ENCODE measurements at places on chromosomes 1 and 21.

- no peak for DNase-seq
Observed at GRCh38 chr1:16172218-16172830, 16.5 kb upstream of the EPHA2 start.

GRCh38 chr1:56336982-56337381 is 242.4 kb downstream of the PLPP3 start:
- no peak for DNase-seq

GRCh38 chr1:64492424-64492823 is 22.5 kb downstream of the CACHD1 start:
- DNase-seq: no peak

GRCh38 chr1:94734963-94735901 is 84.9 kb upstream of the SLC44A3 start:
- no peak for DNase-seq

DNA sequence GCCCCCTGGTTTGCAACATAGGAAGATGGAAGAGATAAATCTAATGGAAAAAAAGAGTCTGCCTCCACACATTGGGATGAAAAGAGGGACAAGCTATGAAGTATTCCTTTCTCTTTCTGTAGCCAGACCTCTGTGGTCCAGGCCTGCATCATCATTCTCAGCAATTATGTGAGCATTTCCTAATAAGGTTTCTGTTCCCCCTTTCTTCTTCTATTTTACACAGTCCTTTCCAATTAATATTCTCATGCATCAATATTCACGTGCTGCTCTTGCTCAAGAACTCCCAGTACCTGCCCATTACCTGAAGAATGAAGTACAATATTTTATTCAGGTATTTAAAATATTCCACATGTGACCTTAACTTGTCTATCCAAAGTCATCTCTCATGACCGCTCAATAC is 8.2 kb upstream of the SLC30A1 start:
- DNase-seq: no peak

GRCh38 chr1:198228925-198229324 is 72.1 kb downstream of the NEK7 start:
- no peak for DNase-seq

GRCh38 chr1:95073446-95073845 is 695 bp upstream of the ALG14 start:
- no peak for DNase-seq

GRCh38 chr1:30761381-30762151 is 4.0 kb upstream of the LAPTM5 start:
- no peak for DNase-seq

GRCh38 chr1:203628201-203629015 is 1.8 kb downstream of the ATP2B4 start:
- DNase-seq: no peak

- DNase-seq: peak; percentile 66
Observed at GRCh38 chr1:61741711-61742619, at the start of gene PATJ. Gene PATJ (plus strand): TSS chr1:61742480. CDS start chr1:61762893, 20,413 bp downstream.

DNA sequence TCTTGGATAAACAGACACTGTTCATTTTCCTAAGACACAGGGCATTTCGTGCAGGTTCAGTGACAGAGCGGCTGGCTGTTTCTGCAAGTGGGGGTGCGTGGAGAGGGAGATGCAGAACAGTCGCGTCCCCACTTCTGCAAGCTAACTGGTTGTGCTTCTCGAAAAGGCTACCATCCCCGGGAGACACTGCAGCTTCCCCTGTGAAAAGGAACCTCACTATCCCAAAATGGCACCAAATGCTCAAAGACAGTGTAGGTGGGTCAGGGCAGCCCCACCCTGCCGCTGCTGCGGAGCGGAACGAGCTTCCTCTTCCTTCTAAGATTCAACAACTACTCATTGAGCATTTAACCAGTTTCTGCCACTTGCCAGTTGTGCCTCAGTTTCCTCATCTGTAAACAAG is 19.2 kb upstream of the BACE2 start:
- DNase-seq: no peak

- no peak for DNase-seq
Observed at GRCh38 chr1:99702221-99702620, 56.3 kb downstream of the PALMD start.

GRCh38 chr1:205798577-205798976 is 14.4 kb downstream of the SLC41A1 start:
- DNase-seq: no peak

DNA sequence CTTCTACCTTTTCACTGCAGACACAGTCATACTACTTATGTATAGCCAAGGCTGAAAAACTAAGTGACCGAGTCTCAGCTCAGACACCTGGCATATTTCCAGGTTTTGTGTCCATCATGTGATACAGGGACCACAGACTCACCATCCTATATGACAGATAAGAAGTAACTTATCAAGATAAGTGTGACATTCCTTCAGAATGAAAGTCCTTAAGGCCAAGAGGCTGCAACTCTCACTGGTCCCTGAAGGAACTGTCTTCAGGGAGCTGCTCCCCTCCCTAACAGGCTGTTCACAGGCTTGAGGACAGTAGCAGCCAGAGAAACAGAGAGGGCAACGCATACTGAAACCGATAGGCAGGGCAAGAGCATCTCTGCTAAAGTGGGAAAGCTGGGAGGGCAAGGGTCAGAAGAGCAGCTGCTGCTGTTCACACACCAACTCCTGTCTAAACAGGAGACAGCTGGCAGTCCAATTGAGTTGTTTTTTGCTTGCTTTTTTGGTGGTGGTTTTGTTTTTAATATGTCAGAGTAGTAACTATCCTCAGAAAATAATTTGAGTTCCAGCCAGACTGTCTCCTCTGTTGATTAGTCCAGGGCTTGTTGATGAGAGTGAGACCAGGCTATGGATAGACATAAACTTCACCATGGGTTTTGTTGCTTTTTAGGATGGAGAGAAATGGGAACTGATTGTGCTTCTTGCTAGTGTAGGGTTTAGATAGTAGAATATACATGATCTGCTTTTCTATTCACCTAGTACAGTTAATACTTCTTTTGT is 67.7 kb downstream of the MACF1 start:
- DNase-seq: no peak

DNA sequence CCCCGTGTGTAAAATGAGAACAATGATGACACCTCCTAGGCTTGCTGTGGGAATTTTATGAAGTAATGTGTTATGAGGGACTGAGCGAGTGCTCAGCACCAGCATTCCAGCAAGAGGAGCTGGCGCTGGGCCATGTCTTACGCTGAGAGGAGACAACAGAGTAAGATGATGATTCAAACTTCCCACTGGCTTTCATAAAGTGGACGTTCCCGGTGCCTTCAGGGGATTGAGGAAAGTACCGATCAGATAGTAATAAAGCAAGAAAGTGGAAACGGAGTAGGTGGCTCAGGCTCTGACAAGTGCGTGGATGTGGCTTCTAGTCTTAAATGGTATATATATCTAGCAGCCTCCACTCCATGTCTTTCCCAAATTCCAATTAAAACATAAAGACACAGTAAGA is 23.8 kb downstream of the EPHA10 start:
- no peak for DNase-seq

DNA sequence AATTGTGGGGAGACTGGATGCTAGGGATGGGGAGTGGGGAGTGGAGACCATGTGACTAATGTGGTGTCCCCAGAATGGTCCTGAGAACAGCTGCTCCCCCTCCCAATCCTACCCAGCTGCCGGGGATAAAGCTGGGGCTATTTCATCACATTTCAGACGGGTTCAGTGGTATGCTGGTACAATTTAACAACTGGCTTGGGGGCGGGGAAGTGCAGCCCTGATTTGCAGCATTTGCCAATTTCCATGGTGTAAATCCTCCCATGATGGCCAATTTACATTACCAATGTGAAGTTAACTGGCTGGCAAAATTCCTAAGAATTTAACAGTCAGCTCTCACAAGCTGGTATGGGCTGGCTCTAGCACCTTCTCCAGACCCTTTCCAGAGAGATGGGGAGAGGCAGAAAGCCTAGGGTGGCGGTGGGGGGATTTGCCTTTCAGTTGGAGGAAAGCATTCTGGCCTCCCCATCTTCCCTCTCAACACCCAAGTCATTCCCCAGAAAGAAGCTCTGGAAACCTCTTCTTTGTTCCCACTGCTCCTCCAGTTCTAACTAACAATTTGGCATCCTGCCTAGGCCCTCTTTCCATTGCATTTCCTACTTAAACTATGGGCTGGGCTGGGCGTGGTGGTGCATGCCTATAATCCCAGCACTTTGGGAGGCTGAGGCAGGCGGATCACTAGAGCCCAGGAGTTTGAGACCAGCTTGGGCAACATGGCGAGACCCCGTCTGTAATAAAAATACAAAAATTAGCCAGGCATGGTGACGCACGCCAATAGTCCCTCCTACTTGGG is 11.3 kb upstream of the ADGRB2 start:
- DNase-seq: no peak

- DNase-seq: no peak
Observed at GRCh38 chr21:37724201-37724600, 192.1 kb downstream of the KCNJ6 start.

DNA sequence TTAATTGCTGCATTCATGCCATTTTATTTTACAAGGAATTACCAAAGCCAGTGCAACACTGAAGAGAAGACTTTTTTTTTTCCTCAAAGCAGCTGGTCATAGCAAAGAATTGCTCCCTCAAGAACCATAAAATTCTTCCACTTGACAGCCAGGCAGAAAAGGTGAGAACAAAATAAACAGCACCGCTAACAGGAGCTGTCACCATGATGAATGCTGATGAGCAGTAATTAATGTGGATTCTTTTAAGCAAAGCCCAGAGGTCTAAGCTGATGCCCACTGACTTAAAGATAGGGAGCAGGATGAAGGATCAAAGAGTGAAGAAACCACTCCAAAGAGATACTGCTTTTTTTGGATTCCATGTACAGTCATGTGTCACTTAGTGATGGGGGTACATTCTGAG is 428.4 kb downstream of the BRINP3 start:
- no peak for DNase-seq

DNA sequence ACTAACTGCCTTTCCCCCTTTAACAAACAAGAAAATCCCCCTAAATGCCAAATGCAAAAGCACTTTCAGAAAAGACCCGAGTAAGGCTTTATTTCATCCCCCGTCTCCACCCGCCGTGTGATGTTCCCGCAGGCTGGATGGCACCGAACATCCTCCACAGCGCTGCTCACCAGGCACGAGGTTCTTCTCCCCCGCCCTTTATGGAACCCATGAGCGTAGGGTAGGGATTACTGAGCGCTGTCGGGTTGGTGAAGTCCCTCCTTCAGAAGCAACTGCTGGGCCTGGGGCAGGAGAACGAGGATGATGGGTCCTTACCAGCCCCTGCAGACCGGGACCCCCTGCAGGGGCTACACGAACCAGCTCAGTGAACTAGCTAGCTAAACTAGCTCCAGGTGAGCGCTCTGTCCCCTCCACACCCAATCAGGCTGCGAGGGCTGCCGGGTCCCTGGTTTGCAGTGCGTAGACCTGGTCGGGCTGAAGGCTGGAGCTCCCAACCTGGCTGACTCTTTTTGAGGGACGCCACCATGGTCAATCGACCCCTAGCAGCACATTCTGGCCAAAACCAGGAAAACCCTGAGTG is 80.4 kb downstream of the ITPKB start:
- DNase-seq: no peak

GRCh38 chr1:1629430-1630190 is 2.4 kb upstream of the MMP23B start:
- peak; percentile 61 for DNase-seq

DNA sequence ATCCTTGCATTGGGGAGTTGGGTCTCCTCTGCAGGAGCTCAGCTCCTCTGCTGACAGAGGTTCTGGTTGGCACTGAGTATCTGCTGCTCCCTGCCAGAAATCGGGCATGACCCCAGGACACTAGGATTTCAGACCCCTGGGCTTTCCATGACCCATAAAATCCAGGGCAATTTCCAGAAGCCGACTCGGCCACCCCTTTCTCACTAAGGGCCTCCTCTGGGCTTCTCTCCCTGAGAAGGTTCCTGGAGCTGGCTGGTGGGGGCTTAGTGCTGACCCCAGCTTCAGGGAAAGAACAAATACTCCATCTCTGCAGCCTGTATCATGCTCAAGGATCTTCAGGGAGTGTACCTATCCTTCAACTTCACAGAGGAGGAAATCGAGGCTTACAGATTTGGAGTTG is 603.4 kb downstream of the PTPRU start:
- DNase-seq: no peak

DNA sequence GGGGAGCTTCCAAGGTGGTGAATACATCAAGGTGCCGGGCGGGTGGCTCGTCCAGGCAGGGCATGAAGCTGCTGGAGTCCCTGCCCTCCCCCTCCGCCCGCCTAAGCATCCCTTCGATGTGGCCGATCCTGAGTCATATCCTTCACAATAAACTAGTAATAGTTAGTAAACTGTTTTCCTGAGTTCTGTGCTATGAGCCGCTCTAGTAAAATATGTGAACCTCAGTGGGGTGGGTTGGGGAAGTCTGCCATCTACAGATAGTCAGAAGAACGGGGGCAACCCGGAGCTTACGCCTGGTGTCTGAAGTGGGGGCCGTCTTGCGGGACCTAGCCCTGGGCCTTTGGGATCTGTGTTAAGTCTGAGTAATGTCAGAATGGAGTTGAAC is 21.6 kb downstream of the C2CD2 start:
- DNase-seq: no peak
